Activated CD8-positive, alpha-beta memory T cell treated with anti-CD3 and anti-CD28 coated beads, Interleukin-2, amount 50 U/mL, for 4 hours (primary cell): ENCODE measurements at places on chromosomes 2 and 18.

DNA sequence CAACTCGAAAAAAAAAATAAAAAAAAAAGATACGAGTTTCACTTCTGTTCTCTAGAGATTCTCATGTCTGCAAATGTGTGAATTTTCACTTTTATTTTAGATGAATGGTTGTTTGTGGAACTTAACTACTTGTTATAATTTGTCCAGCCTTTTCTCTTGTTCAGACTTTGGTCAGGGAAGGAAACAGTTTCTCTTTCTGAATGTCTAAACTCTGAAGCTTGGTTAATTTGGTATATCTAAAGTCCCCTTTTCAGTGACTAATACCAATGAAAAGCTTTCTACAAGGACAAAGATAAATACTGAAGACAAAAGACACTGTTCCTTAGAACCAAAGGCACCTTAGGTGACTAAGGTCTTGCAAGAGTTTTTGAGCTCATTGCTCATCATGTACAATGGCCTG lies 144.4 kb upstream of the PIEZO2 start:
- DNase-seq, result no peak

DNA sequence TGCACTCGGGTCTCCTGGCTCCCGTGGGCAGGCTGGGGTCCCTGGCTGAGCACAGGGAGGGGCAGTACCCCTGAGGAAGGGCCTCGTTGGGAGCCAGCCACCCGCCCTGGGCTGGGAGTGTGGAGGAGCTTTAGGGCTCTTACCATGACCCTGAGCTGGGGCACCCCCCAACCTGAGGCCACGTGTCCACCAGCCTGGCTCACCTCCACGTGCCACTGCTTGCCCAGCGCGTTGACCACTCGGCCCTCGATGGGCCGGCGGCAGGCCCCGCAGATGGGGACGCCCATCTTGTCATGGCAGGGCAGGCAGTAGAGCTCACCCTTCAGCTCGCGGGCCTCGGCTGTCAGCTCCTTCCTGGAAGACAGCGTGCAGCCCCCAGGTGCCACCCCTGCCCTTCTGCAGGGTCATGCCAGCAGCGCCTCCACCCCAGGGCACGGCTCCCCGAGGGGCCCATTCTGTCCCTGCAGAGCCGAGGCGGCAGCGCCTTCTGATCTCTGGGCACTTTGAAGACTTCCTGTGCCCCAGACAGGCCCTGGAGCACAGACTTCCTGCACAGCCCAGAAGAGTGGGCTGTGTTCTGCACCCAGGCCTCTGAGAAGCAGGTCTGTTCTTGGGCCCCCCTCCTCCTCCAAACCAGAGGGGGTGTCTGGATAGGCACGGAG lies 4.0 kb upstream of the GPR17 start:
- peak; percentile 42 for DNase-seq

GRCh38 chr18:6537475-6537874 lies 122.8 kb upstream of the L3MBTL4 start:
- DNase-seq, result no peak

GRCh38 chr2:46979571-46979979 lies 64.0 kb upstream of the MCFD2 start:
- no peak for DNase-seq

DNA sequence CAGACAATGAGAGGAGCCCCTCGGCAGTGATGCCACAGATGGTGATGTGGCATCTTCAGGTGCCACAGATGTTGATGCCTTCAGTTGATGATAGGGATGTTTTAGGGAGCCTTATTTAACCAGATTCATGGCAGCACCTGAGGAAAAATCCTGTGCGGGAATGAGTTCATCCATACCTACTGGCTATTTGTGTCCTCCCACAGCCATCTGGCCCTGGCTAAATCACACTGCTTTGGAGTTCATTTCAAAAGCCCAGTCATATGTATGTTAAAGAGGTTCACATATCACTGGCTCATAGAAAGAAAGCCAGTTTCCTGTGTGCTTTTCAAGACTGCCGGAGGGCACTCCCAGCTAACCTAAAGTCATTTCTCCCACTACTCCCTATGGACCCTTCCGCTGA lies 131.3 kb downstream of the MCFD2 start:
- DNase-seq, result no peak

- DNase-seq, result no peak
Measured at GRCh38 chr2:74581463-74581862, 26.9 kb downstream of the DOK1 start.

- no peak for DNase-seq
Measured at GRCh38 chr2:225454412-225454811, 54.9 kb downstream of the NYAP2 start.

- DNase-seq, result no peak
Measured at GRCh38 chr2:124121760-124122275, 96.7 kb downstream of the CNTNAP5 start.

- no peak for DNase-seq
Measured at GRCh38 chr2:9488583-9489547, 14.5 kb downstream of the IAH1 start.

GRCh38 chr2:39728941-39729351 lies 50.1 kb downstream of the THUMPD2 start:
- DNase-seq, result no peak

DNA sequence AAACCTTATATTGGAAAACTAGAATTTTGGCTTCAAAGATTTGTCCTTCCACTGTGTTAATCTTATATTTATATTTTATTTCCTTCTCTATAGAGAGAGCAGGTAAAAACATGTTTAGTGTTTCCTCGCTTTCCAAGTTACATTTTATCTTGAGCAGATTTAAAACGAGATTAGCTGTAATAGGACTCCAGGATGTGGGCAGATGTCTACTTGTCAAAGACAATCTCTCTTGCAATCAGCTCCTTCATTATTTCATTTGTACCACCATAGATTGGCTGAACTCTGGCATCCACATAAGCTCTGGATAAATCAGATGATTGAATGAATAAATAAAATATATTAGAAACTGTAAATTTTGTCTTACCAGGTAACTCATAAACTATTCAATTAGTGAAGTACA lies 17.5 kb upstream of the KANSL1L start:
- DNase-seq, result no peak

DNA sequence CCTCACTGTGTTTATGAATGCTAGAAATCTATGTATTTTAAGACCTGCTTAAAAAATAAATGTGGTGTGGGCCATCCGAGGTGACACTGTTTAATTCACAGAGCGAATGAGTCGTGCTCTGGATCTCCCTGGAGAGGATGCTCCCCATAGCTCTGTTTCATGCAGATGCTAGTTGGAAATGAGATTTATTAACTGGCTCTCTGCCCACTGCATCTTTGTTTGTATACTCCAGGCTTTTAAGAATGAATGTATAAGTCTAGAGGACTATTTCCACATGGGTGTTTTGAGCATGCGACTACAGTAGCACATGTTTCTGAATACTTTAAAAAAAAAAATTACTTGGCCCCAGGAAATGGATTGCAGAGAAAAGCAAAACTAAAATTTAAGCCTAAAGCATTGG lies 3.9 kb downstream of the MAPRE2 start:
- no peak for DNase-seq

DNA sequence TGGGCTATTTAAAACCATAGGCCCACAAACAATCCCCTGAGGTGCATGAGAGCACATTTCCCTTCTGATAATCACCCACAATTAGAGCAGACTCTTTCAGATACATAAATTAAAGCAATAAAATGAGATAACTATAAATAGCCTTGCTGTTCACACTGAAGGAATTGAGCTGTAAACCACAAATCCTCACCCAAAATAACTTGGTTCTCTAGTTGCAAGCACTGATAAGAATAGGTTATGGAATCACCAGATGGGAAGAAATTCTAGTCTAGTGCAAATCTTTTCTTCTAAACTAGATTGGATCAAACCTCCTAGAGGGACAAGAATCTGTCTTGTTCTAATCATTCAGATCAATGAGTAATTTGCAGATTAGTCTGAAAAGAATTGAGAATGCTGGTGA lies 64.6 kb downstream of the NAB1 start:
- DNase-seq, result no peak

DNA sequence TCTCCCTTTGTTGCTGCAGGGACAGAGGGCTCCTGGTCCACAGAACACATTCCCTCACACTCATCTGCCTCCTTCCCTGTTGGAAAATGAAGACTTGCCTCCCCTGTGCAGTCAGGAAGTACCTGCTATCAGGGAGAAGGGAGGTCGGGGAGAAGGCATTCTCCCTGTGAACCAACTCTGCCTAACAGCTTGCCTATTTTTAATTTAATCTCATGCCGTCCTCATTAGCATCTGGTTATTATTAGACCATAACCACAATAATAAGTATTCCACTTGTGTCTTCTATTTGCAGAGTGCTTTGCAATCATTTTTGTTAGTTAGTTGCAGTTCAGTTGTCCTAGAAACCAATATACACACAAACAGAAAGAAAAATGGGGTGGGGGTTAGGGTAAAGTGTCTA lies 232.6 kb upstream of the SKOR2 start:
- DNase-seq, result no peak

DNA sequence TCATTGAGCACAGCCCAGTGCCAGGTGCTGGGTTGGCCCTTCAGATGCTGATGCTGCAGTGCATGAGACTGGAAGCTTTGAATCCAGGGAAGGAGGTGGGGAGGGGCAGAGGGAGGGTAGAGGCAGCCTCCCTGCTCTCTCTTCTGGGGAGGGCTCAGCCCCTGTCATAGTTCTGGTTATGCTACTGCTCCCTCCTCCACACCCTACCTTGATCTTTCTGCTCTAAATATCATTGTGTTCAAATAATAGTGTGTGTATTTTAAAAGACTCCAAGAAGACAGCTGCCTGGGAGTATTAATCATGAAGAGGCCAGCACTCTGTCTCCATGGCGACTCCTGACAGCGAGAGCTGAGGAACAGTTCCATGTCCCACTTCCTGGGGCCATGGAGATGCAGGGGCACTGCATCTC lies 3.8 kb upstream of the EGR4 start:
- no peak for DNase-seq

DNA sequence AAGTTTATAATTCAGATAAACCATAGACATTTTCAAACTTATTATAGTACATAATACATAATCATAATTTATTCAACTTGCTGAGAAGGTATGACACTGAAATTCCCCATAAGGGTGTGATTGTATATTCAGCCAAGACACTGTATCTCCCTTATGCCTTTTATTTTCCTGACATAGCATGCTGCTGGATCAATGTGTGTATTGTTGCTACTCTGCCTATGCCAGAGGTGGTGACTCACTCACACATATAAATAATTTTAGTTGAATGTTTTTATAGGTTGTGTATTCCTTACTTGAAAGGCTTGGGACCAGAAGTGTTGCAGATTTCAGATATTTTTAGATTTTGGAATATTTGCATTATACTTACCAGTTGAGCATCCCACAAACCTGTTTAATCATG lies 86.8 kb downstream of the VRK2 start:
- no peak for DNase-seq

GRCh38 chr2:233119806-233120205 lies 59.7 kb downstream of the INPP5D start:
- DNase-seq, result no peak

DNA sequence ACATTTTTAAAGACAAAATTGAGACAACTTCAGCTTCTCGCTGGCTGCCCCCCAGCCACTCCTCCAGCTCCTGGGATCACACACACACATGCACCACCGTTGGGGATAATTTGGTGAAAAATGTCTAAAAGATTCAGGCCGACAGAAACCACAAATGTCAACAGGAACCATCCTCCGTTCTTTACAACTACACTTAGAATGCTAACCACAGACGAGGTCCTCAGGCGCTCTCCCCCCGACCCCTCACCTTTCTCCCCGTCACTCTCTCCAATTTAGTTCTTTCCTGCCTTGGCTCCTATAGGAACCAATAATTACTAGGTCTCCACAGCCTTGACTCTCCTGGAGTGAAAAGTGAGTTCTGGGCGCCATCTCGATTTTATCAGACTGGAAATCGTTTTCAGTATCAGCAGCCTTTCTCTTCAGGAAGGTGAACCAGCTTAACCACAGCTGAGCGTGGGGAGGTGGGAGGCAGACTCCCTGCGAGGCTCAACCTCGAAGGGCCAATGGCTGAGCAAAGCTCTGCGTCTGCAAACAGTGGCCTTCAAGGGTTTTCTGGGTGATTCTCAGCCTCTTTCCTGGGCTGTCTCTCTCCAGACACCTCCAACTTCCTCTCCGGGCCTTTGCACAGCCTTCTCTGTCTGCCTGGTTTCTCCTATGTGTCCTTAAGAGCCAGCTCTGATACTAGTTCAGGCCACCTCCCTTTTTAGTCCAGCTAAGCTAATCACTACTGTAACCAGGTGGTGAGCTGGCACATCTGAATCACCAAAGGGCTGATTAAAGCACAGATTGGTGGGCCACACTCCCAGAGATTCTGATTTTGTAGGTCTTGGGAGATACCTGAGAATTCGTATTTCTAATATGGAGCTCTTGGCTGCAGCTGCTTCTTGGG lies 115.7 kb upstream of the COPS8 start:
- no peak for DNase-seq

- DNase-seq, result no peak
Measured at GRCh38 chr2:118852605-118853128, 5.2 kb upstream of the EN1 start.

GRCh38 chr2:72089537-72089936 lies 58.1 kb downstream of the CYP26B1 start:
- DNase-seq, result no peak

GRCh38 chr2:238905224-238905623 lies 57.3 kb downstream of the TWIST2 start:
- no peak for DNase-seq

DNA sequence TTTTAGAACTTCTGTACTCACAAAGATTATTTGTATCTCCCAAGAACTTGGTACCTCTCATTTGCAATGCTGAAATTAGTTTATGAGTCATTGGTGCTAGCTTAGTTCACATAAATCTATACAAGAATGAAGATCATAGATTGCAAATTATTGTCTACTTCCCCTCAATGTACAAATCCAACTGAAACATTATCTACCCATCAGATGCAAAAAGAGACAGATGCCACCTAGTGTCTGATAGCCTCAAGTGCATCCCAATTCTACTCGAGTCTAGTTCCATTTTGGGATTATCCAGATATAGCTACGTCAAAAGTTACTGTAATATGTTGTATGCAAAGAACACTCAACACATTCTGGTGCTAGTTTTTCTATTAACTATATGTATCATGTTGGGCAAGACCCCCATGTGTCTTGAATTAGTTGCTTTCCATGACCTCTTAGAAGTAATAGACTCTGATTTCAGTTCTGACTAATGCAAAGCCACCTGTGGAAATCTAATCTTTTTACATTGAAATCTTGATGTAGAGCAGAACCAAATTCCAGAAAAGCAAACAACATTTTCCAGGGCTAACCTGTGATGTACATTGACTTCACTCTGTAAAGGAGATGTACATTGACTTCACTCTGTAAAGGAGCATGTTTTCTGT lies 210.0 kb downstream of the RBM43 start:
- DNase-seq, result no peak

GRCh38 chr2:104140361-104140760 lies 713.6 kb upstream of the POU3F3 start:
- DNase-seq, result no peak

GRCh38 chr2:7060156-7060555 lies 142.9 kb downstream of the RNF144A start:
- no peak for DNase-seq
